ENCODE measurements at places on chromosomes 4 and X.

DNA sequence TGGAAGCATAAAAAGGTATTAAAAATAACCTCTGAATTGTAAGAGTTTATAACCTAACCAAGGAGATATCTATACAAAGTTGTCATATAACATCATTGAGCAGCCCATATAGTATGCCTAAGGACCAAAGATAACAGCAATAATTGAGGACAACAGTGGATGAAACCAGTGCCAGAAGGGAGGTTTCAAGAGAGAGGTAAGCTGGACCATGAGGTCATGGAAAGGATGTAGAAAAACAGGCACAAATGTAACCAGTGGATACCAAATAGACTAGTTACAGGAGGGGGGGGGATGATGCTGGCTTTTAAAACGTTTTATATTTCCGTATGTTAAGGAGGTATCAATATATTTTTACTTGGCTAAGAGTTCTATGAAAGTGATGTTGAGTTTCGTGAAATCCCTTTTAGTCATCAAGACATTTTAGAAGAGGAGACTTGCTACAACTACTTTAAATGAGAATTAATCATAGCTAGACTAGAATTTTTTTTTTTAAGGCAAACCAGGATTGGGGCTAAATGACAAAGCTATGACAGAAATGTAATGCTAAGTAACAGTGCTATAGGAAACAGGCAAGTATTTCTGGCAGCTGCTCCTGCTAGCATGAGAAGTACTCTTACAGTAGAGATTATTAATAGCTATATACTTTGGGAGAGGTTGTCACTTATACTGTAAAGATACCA lies 161.1 kb downstream of the FBXW7 start:
- no peak for DNase-seq

- no peak for DNase-seq
These were observed 133.8 kb upstream of the NKX1-1 start for GRCh38 chr4:1539859-1540600.

- DNase-seq = no peak
These were observed 432.3 kb upstream of the ATOH1 start for GRCh38 chr4:93396272-93396671.

GRCh38 chr4:38415682-38416081 lies 248.3 kb upstream of the KLF3 start:
- DNase-seq = no peak

DNA sequence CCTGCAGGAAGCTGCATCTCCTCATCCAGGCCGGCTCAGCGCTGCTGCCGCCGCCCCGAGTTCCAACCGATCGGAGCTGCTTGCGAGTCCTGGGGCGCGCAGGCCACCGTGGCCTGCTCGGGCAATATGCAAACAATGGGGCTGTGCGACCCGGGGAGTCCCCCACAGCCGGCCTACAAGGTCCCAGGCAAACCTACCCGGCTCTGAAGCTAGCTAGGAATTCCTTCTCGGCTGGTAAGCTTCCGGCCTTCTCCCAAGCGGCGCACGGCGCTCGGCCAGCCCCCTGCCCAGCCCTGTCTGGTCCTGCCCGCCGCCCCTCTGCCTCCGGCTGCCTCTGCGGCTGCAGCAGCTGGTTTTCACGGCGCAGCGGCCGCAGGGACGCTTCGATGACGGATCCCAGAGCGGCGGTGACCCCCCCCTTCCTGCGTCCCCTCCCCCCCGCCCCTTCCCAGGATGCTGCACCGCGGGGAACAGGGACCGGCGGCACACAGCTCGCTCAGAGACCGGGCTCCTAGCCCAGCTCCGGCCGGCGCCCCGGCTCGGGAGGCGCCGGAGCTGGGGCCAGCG lies 59.4 kb downstream of the TSC22D3 start:
- peak; percentile 26 for DNase-seq

DNA sequence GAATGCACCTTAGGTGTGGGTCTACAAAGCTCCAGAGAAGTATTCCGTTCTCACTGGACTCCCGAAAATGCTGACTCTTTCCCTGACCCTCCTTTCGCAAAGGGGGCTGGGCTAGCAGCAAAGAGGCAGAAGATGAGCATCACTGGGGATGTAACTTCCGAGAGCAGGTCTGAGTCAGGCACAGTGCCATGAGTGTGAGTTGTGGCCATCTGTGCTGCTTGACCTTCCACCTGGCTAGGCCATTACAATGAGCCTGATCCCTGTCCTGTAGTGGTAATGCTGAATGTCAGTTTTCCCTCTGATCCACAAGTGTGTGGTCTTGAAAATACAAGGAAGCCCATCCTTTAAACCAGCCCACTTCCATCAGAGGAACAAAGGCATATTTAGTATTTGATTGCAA lies 479.4 kb downstream of the AFF2 start:
- no peak for DNase-seq

DNA sequence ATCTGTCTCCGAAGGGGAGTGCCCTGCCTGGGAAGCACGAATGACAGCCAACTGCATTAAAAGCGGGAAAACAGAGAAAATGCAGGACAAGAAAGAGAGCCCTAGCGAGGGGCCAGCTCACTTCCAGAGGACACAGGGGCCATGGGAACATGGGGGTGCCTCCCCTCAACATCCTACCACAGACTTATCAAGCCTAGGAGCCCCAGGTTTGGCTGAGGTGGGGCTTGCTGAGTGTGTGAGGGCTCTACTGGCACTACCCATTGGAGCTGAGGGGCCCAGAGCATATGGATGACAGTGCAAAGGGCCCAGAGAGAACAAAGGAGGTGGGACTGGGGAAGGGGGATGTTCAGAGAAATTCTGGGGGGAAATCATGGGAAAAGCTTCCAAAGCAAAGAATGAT lies 101.8 kb downstream of the PJA1 start:
- DNase-seq = no peak

DNA sequence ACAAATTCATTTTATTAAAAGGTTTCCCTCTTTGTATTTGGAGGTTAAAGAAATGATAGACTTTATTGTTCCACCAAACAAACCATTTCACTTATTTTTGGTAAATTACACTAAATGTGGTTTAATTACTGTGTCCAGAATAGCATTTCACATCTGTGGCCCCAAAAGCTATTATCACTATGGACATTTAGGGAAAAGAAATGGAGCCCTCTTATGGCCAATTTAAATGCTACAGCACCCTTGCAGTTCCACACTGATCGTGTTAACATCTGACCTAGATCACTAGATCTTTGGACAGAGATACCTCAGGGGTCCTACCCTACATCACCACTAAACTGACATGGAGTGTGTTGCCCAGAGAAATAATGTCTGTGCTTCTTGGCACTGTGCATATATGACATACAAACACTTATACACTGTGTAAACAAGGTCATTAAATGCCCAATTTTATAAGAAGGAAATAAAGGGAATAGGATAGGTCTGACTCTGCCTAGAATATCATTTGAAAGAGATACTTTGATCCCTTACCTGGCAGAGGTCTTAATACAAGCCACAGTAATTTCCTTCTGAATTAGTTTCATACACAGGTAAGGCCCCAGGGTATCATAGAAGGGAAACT lies 163.9 kb downstream of the KDR start:
- no peak for DNase-seq

DNA sequence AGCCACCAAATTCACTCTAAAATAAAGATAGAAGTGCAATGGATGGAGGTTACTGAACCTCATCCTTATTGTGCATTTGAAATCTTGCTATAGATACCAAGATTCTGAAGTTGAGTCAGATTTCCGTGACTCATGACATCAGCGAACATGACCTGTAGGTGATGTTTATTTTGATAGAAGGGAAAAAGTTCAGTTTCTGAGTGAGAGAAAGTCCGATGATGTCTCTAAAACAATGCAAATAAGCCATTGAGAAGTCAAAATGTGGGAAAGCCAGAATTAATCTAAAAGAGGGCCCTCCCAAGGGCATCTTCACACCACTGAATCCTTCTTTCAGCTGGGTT lies 20.0 kb downstream of the PHOX2B start:
- DNase-seq = no peak

GRCh38 chr4:12697970-12698369 lies 786.2 kb downstream of the RAB28 start:
- no peak for DNase-seq

- DNase-seq = no peak
These were observed 520.1 kb upstream of the FRG1 start for GRCh38 chr4:189420572-189420971.

DNA sequence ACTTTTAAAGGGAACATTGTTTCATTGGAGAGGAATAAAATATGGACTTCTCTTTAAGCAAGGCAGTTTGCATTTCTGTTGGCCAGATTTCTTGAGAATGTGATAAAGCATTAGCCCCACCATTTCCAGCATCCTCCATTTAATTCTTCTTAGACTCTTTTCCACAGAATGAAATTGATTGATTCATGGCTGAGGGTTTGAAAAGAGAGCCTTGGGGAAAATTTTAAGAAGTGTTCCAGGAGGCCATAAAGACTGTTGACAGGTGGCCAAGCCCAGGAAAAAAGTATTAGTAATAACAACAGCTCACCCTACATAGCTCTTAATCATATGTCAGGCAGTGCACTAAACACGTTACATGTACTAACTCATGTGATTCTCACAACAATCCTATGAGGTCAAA lies 53.4 kb downstream of the SHROOM3 start:
- no peak for DNase-seq

DNA sequence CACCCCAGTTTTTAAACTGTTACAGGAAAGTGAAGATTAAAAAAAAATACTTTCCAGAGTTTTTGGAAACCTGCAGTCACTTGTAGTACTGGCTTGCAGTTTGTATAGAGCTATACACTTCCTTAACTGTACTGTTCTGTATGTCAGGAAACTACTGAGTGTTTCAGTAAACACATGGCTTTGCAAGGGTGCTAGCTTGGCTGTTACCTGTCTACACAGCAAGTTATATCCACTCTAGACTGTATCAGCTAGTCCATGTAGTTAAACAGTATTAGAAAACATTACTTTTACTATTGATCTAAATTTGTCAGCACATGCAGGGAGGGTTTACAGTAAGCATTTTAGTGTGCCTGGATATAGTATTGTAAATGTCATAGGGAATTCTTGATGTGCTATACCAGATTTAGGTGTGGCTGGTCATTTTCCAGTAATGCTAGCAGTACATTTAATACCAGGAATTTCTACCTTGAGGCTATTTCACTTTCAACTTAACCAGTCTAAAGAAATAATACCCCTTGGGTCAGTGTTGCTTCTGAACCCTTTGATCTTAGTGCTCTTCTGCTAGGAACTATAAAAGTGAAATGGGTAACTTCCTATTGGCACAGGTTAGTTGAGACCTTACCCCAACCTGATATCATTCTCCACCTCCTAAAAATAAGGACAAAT lies 192.3 kb upstream of the ANKRD50 start:
- DNase-seq = no peak

DNA sequence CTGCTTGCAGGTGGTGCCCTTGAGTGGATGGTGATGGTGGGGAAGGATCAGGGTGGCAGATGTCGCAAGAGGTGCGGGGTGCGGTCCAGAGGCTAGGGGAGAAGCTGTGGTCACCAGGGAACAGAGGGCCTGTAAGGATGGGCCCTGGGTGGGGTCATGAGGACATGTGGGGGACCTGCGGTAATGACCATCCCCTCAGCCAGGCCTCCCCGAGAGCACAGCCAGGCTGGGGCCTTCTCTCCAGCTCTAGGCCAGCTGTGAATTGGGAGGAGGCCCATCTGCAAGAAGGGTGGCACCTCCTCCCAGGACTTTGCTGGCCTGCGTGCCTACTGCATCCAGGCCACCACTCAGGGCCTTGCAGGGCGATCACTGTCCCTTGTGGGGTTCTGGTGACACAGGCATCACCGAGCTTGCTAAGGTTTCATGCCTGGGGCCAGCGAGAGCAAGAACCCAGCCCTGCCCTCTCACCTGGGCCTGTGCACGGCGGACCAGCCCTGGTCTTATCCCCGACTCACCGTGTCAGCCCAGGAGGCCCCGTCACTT lies 34.1 kb upstream of the MXD4 start:
- DNase-seq = no peak

DNA sequence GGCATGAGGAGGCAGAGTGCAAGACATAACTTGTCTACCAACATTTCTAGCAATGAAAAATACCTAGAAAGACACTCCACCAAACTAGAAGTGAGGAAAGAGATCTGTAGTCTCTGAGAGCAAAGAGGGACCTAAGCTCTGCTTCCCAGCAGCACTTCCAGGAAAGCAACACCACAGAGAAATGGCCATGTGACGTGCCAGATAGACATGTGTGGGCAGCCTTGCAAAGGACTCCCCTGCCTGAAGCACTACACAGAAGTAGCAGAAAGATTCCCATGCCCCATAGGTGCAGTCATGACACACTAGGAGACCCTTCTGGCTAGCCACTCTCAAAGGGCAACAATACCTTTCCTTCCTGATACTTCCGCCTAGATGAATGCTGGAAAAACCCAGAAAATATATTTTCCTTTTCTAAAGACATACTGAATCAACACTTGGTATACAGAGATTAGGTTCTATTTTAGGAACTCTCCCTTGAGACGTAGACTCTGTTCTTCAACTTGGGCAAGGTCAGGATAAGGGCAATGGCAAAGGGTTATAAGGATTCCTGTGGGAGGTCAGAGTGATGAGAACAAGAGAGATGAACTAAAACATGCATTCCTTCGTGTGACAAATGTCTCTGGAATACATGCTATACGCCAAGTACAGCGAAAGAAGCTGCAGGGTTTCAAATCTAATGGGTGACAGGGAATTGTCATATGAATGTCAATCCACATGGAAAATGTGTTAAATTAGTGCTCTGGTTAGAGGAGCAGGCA lies 187.5 kb upstream of the ETNPPL start:
- DNase-seq = no peak

GRCh38 chr4:90198086-90198847 lies 71.1 kb downstream of the CCSER1 start:
- DNase-seq = no peak

DNA sequence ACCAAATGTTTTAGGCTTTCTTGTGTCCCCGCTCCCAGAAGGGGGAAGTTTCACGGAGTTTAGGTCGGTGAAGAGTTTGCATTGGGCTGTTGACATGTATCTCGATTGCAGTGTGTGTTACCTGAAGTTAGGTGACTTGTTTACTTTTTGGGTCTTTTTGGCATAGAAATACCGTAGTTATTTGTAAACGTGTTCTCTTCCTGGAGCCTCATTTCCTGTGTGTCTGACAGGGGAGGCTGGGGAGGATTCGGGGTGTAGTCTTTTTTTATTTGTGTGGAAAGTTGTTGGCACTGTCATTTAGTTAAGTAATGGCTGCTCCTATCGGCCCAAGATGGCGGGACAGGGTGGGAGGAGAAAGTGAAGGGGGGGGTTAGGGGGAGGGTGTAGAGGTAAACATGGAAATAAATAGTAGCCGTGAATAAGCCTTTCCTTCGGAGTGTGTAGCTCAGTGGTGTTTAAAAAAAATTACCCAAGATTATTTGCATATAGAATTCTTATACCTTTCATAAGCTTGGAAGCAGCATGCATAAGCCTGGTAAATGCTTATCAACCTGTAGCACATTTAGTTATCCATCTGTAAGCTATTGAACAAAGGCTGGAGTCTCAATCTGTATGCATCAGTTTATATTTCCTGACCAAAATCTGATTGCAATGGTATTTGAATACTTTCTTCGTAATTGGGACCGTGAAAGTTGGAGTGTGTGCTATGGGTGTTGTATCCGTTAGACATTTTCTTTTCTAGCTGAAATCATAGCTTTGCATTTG lies 1.6 kb downstream of the KDM6A start:
- DNase-seq = no peak

DNA sequence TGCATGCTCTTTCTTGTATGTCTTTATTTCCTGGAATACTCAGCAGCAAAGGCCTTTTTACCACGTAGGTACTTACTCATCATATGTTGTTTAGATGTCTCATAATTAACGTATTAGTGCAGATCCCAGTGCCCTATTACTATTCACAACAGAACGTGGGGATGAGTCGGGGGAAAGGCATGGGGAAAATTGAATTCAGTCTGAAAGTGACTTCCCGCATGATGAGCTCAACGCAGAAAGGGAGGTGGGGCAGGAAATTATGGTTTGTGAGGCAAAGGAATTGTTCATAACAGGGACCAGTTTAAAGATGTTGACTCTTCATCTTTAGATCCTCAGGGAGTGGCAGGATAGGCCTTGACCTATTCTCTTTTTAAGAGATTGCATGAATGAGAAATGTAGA lies 2.0 kb upstream of the TMPRSS11D start:
- DNase-seq = no peak
